ENCODE measurements at places on chromosomes 11 and 22. TPM values are rescaled to one million over a fixed set of nuclear protein-coding genes. Genes with fewer than 3 reads are reported as not detected.

The SLC15A3 gene
- total RNA-seq: 8.8 TPM

The OR51B4 gene
- not detected for total RNA-seq

The MB gene
- total RNA-seq: not detected

The B3GAT3 gene
- 42.5 TPM for total RNA-seq

The CDON gene
- total RNA-seq: 6.1 TPM

The SPDYC gene
- total RNA-seq: not detected

The MMP11 gene
- total RNA-seq: 17.9 TPM

The NUMA1 gene
- 200 TPM for total RNA-seq

The OR10A6 gene
- not detected for total RNA-seq

The PIH1D2 gene
- 0.41 TPM for total RNA-seq

The LARGE2 gene
- not detected for total RNA-seq

The PKNOX2 gene
- 0.76 TPM for total RNA-seq

The HTR3A gene
- not detected for total RNA-seq

The C11orf16 gene
- not detected for total RNA-seq

The EIF3M gene
- 387 TPM for total RNA-seq

The TMEM9B gene
- 40.3 TPM for total RNA-seq

The TBX1 gene
- 3.6 TPM for total RNA-seq

The SGSM1 gene
- not detected for total RNA-seq

The RAB36 gene
- 3.5 TPM for total RNA-seq

The GGT1 gene
- total RNA-seq: 8.2 TPM

The CHRM1 gene
- not detected for total RNA-seq

The PRR33 gene
- total RNA-seq: not detected

The PVALB gene
- total RNA-seq: 0.58 TPM

The UBQLNL gene
- total RNA-seq: 0.53 TPM

The TCN2 gene
- 40.1 TPM for total RNA-seq

The FOSL1 gene
- 71.4 TPM for total RNA-seq

The SEPTIN3 gene
- not detected for total RNA-seq

The GVQW3 gene
- 1.3 TPM for total RNA-seq

The MS4A2 gene
- total RNA-seq: not detected

The VSIG10L2 gene
- not detected for total RNA-seq

The PDE2A gene
- total RNA-seq: 78.4 TPM

The MPZL3 gene
- 4.7 TPM for total RNA-seq

The SLC22A6 gene
- total RNA-seq: not detected

The TOP3B gene
- total RNA-seq: 63.0 TPM

The LINC01488 gene
- total RNA-seq: not detected

The MISFA gene
- total RNA-seq: not detected

The RTL10 gene
- 65.5 TPM for total RNA-seq

The PNPLA5 gene
- total RNA-seq: not detected
